ENCODE measurements at places on chromosomes 7 and 10. TPM values are rescaled to one million over a fixed set of nuclear protein-coding genes. Genes with fewer than 3 reads are reported as not detected.

Gene EMX2
- total RNA-seq, result not detected

Gene PNLIPRP2
- total RNA-seq, result not detected

Gene NKX1-2
- not detected for total RNA-seq

DNA sequence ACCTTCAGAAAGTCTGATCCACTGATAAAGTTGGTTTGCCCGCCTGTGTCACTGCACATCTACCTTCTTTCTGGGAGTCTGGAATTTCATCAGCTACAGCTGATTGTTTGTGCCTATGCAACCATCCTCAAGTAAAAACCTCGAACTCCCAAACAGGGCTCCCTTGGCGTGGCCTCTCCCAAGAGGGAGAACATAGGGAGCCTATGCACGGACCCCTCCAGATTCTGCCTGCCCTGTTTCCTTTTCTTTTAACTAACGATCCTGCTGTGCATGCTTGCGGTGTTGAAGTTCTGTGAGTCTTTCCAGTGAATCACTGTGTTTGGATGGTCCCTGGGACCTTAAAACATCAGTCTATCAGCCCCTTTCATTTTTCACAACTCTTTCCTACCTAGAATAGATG, 226.9 kb upstream of the SEMA3D start:
- no peaks in the 10 kb centered on the region for H3K4me1 ChIP-seq
- no peak overlapping the region for H3K27ac ChIP-seq
- no peaks in the 10 kb centered on the region for H3K27me3 ChIP-seq
- no peaks in the 10 kb centered on the region for H3K36me3 ChIP-seq
- DNase-seq, result no peak

DNA sequence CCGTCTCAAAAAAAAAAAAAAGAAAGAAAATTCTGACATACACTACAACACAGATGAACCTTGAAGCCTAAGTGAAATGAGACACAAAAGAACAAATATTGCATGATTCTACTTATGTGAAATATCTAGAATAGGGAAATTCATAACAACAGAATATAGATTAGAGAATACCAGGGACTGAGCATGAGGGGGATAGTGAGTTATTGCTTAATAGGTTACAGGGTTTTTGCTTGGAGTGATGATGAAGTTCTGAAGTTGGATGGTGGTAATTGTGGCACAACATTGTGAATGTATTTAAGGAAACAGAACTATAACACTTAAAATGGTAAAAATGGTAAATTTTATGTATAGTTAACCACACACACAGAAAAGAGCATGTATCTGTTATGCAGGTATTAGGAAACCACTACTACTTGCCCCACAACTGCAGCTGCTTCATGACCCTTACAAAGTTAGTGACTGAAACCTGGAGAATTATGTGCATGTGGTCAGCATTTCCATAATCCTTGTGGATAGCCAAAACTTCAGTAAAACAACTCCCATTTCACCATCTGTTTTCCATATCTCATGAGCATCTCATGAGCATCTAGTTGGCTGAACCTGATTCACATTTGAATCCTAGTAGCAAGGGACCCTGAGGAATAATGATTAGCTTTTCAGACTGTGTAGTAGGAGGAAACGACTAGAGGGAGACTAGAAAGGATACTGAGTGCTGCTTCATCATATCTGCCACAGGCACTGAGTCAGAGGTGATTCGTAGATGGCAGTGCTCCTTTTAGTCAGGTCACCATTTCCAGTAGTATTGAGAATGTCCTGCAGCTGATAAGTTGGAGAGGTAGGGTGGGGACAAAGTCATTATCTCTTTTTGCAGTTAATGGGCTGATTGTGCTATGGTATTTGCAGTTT, 26.3 kb downstream of the SAMD8 start:
- DNase-seq, result peak; percentile 20
- peaks cover 5% of the 10 kb centered on the region for H3K36me3 ChIP-seq
- H3K27ac ChIP-seq, result no peak overlapping the region
- peaks cover 19% of the 10 kb centered on the region for H3K4me1 ChIP-seq
- H3K4me3 ChIP-seq, result no peak overlapping the region
- H3K27me3 ChIP-seq, result no peaks in the 10 kb centered on the region

DNA sequence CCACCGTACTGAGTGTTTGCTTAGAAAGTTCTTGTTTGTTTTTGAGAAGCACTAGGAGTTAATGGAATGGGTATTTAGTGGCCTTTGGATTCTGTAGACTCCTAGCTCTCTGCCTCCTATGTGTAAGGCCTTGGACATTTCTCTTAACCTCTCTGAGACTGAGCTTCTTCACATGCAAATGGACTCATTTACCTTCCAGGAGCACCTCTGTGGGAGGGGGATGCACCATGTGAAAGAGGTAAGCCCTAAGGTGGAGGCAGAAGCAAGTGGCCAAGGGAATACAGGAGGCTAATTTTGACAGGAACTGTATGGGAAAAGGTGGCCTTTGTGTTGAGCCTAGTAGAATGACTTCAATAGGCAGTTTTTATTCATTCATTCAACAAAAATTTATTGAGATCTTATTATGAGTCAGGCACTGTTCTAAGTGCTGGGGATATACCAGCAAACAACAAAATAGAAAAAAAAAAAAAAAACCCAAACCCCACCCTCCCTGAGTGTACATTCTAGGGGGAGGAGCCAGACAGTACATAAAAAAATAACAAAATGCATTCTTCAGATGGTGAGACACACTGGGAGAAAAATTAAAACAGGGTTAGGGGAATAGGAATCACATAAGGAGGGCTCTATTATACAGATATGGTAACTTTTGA, 9.2 kb upstream of the EPHA1 start:
- H3K4me3 ChIP-seq, result no peak overlapping the region
- no peak overlapping the region for H3K27ac ChIP-seq
- peak; percentile 4 for DNase-seq
- no peaks in the 10 kb centered on the region for H3K4me1 ChIP-seq
- peaks cover 3% of the 10 kb centered on the region for H3K27me3 ChIP-seq

DNA sequence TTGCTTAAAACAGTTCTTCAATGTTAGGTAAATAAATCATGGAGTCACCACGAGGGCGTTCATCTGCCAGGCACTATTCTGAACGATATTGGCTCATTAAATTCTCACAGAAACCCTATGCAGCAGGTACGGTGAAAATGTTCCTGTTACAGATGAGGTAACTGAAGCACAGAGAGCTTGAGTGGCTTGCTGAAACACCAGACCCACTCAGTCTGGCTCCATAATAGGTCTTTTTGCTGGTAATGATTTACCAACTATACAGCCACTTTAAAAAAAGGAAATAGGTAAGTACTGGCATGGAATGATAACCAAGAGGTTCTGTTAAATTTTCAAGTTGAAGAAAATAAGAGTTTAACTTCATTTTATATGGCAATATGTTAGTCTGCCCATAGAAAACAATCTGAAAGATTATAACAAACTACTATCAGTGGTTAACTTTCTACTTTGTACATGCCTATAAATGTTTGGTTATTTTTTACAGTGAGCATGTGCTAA, 1.3 kb upstream of the TM9SF3 start:
- no peak overlapping the region for H3K27ac ChIP-seq
- DNase-seq, result no peak
- peaks cover 1% of the 10 kb centered on the region for H3K27me3 ChIP-seq
- peaks cover 19% of the 10 kb centered on the region for H3K36me3 ChIP-seq
- peaks cover 34% of the 10 kb centered on the region for H3K4me1 ChIP-seq
- H3K4me3 ChIP-seq, result no peak overlapping the region

GRCh38 chr7:106717955-106718871, 57.3 kb upstream of the CCDC71L start:
- peaks cover 17% of the 10 kb centered on the region for H3K36me3 ChIP-seq
- H3K27ac ChIP-seq, result no peak overlapping the region
- no peak overlapping the region for H3K4me3 ChIP-seq

- H3K4me3 ChIP-seq, result peak overlapping the region; percentile 100
- no peak overlapping the region for H3K27ac ChIP-seq
- no peak for DNase-seq
- peaks cover 50% of the 10 kb centered on the region for H3K4me1 ChIP-seq
Observed at GRCh38 chr10:103969857-103970627, 3.1 kb downstream of the SLK start.

DNA sequence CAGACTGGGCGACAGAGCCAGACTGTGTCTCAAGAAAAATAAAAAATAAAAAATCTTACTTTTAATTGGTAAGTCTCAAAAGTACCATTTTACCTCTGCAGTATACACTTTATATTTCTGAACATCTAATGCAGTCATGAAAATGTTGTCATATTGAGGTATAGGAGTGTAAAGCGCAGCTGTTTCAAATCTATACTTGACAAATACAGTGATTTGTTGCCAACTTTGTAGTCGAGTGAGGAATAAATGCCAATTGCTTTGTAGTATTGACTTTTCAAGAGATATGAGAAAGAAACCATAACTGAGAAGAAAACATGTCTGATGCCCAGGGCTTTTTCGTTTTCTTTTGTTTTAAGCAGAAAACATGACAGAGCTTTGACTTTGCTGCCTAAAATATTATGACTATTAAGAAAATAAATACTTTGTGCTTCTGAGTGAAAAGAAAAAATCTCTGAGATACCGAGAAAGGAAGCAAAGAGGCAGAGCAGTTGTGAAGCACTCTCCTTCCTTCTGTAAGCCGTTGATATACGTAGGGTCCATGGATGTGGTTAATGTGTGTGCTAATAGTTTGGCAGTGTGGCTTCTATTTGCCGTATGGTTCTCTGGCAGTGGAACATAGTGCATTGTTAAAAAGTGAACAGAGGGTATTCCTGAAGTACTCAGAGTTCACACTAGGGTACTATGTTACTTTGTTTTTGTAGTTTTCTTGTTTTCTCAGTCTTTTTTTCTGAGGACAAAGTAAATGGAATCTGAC, 38.2 kb downstream of the AVL9 start:
- H3K27ac ChIP-seq, result no peak overlapping the region
- peaks cover 13% of the 10 kb centered on the region for H3K36me3 ChIP-seq
- no peaks in the 10 kb centered on the region for H3K4me1 ChIP-seq
- no peak overlapping the region for H3K4me3 ChIP-seq
- DNase-seq, result no peak
- H3K27me3 ChIP-seq, result no peaks in the 10 kb centered on the region

DNA sequence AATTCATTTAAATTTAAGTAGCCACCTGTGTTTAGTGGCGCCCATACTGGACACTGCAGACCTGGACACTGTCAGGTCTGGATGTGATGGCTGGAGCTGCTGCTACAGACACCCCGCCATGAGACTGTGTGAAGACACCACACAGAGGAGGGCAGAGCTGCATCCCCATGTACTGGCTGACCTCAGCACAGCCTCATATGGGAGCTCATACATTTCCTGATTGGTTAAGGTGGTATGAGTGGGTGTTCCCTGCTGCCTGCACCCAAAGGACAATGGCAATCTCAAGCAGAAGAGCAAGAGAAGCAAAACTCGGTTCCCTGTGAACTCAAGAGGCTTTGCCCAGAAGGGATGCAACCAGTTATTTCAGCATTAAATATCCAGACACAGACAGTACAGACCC, 60.0 kb downstream of the DLG5 start:
- DNase-seq, result no peak

- no peak overlapping the region for H3K27ac ChIP-seq
- peaks cover 8% of the 10 kb centered on the region for H3K36me3 ChIP-seq
- H3K27me3 ChIP-seq, result peaks cover 72% of the 10 kb centered on the region
- H3K4me3 ChIP-seq, result peak overlapping the region; percentile 37
- no peak for DNase-seq
Observed at GRCh38 chr10:101225846-101226421, 3.3 kb downstream of the LBX1 start.
